Globus pallidus (tissue), 1 donor: ENCODE measurements at places on chromosomes 1 and 21.

- DNase-seq = peak; percentile 10
Observed at GRCh38 chr1:166127003-166127402, 39.8 kb downstream of the FAM78B start.

DNA sequence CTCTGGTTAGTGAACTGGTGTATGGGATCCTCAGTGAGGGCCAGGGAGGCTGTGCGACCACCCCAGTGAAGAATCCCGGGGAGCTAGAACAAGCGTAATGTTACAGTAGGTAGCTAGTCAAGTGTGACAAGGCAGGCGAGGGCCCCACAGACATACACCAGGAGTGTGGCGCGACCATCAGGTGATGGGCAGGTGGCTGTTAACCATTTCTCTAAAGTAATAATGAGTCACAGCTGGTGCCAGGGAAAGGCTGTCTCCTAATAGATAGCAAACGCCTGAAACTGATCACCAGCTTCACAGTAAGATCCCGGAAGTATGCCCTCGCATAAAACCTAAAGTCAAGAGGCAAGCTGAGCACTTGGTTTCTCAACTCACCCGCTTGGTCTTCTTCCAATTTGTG is 40.5 kb upstream of the TARBP1 start:
- no peak for DNase-seq

DNA sequence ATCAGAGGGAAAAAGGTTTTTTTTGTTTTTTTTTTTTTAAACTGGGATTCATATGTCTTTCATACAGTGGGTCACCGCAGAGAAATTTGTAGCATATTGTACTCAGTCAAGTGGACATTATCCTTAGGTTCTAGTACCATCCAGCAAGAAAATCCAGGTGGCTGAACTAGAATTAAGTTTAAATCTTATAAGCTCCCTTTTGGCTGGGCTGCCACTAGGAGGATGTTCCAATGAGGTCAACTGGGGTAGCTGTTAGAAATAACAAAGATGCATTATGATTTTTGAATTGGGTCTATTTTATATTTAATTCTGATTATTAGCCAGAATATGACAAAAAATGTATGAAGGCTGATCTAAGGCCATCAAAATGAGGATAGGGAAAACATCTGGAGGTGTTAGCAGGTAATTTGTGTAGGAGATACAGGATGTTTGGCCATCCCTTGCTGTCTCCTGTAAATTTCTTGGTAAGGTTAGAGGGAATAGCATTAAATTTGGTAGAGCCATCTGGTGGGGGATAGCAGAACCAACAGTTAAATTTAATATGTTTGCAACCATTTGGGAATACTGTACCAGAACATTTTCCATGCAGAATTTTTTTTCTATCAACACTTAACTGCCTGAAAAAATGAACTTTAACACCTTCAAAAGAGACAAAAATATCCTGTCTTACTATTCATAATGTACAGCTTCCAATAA is 568.5 kb upstream of the B3GALT2 start:
- no peak for DNase-seq

- no peak for DNase-seq
Observed at GRCh38 chr1:207867136-207868109, 43.5 kb downstream of the CD34 start.

DNA sequence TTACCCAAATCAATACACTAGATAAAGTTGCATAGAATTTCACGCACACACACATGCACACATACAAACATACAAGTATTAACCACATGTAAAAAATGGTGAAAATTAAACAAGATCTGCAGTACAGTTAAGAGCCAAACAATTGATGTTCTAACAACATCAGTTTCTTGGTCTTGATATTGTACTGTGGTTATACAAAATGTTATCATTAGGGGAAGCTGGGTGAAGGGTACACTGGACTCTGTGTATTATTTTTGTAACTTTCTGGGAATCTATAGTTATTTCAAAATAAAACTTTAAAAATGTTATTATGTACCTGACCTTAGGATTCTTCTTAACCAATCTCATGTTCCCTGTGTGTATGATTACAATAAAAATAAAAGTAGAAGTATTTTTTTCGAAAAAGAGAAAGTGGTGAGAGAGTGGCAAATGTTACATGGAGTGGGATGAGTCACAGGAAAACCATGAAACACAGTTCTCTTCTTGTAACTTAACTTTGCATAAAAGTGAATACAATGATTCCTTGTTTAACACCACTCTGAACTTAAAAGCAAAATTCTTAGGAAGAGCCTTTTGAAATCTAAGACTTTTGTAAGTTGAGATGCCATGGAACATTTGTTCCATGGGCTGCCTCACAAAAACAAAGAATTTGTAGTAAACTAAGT is 101.6 kb upstream of the RUNX1 start:
- no peak for DNase-seq

DNA sequence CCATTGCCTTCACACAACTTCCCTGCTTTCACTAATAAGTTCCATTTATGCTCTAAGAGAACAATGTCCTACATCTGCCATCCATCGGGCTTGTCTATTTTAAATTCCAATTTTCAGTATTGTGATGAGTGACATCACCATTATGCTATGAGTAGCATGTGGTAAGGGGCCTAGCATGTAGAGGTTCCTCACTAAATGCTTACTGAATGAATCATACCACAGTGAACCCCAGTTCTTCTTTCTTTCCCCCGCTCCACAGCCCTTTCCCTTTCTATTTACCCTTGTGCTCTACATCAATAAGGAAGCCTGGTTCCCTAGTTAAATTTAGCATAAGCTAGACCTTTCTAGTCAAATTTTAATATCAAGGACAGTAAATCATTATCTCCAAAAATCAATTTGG is 195.0 kb upstream of the RGS18 start:
- no peak for DNase-seq

DNA sequence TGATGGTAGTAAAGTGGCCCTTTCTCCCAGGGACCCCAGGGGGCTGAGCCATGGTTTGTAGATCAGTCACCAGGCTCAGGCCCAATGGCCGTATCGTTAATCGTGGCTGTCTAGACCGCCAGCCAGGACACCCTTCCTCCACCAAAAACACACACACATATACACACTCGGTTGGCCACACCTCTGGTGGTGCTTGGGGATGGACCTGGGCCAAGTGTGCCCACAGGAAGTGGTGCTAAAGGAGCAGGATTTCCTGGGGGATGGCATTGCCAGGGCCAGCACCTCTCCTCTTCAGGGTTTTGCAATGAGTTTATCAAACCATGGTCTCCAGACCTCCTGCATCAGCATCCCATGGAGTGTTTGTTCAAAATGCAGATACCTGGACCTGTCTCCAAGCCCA is 36.2 kb downstream of the CITED4 start:
- DNase-seq = no peak

GRCh38 chr1:82485591-82486369 is 685.0 kb downstream of the ADGRL2 start:
- DNase-seq = peak; percentile 11

GRCh38 chr1:8627728-8628127 is 189.7 kb downstream of the RERE start:
- no peak for DNase-seq

- DNase-seq = no peak
Observed at GRCh38 chr1:237306726-237307125, 264.7 kb downstream of the RYR2 start.

- DNase-seq = no peak
Observed at GRCh38 chr1:20351911-20352701, 61.4 kb downstream of the VWA5B1 start.

- no peak for DNase-seq
Observed at GRCh38 chr1:22442212-22442894, 9.3 kb upstream of the ZBTB40 start.

DNA sequence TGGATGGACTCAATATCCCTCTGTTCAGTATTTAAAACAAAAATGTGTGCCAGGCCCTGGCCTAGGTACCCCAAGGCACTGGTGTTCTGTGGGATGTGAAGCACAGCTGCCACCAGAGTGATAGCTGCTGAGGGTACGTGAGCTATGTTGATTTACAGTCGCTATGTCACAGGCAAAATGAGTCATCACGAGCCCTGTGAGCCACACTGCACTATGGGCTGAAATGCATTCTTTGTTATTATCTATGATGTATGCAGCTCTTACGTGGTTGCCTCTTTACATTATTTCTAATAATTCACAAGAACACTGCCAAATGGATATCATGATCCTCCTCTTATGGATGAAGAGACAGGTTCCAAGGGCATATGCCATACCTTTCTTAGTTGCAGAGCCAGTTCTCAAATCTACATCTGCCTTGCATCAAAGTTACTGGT is 2.1 kb downstream of the TEX38 start:
- no peak for DNase-seq

DNA sequence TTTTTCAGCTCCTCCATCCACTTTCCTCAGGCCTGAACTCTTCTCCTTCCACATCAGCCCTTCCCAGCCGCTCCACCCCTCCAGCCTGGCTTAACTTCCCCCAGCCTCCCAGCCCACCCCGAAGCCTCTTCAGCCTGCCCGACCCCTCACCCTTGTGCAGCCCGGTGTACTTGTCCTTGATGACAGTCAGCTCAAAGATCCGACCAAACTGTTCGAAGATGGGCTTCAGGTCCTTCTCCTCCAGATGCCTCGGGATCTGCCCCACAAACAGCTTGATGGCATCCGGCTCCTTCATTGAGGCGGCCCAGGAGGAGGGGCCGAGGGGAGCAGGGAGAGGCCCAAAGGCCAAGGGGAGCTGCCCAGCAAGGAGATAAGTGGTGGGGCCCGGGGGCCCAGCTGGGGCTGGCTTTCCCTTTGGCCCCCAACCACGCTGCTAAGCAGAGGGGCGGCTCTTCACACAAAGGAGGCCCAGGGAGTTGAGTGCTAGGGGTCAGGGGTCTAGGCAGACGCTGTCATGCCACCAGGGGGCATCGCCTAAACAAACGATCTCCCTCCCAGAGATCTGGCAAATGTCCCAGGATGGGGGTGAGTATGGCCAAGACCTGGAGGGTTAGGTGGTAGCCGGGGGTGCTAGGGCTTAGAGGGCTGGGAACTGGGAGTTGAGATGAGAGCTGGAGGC is 738 bp downstream of the CELF3 start:
- DNase-seq = no peak

DNA sequence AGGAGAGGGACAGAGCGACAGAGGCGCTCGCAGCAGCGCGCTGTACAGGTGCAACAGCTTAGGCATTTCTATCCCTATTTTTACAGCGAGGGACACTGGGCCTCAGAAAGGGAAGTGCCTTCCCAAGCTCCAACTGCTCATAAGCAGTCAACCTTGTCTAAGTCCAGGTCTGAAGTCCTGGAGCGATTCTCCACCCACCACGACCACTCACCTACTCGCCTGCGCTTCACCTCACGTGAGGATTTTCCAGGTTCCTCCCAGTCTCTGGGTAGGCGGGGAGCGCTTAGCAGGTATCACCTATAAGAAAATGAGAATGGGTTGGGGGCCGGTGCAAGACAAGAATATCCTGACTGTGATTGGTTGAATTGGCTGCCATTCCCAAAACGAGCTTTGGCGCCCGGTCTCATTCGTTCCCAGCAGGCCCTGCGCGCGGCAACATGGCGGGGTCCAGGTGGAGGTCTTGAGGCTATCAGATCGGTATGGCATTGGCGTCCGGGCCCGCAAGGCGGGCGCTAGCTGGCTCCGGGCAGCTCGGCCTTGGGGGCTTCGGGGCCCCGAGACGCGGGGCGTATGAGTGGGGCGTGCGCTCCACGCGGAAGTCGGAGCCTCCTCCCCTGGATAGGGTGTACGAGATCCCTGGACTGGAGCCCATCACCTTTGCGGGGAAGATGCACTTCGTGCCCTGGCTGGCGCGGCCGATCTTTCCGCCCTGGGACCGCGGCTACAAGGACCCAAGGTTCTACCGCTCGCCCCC is at the start of the genes CYB5RL and MRPL37:
Gene CYB5RL, minus strand, starts transcription at position 266 of the 754 bp plus-strand sequence. CDS start 4,414 bp downstream, outside the sequence.
Gene MRPL37, plus strand, starts transcription at position 403 of the 754 bp plus-strand sequence. Its CDS starts 77 bp downstream, at position 480.
- peak; percentile 89 for DNase-seq

DNA sequence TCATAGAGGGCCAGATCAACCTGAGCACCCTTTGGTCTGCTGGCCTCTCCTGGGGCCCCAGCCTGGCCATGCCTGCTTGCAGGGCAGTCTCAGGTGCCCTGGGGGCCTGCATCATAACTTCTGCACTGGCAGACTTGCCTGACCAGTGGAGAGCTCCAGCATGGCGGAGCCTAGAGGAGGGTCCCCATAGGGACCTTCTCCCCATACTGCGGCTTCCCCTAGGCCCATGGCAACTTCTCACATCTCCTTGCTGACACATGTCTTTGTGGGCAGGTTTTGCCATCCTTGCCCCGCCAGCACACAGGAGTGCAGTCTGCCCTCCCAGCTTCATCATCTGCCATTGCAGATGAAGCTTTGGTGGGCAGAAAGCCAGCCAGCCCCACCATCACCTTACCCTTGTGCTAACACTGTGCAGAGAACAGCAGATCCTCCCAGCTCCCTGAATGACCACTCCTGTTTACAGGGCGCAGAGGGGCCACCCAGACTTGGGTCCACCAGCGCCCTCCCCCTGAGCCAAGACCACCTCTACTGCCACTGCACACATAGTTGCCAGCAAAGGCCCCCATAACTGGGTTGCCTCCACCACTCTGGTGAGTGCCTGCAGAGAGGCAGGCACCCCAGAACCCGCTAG is 51.7 kb downstream of the ZP4 start:
- DNase-seq = no peak

DNA sequence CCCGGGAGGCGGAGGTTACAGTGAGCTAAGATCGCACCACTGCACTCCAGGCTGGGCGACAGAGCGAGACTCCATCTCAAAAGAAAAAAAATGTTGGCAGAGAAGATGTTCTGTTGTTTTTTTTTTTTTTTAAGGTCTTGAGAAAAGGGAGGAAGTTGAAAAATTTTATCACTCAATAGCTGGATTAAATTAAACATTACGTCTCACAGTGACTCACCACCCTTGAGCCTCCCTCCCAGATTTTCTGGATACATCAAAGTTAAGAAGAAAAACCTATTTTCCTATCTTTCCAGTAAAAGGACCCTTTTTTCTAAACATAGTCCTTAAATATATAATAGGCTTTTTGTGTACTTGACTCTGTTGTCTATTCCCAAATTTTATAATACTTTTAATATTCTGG is 35.5 kb downstream of the IFNAR1 start:
- no peak for DNase-seq

- DNase-seq = no peak
Observed at GRCh38 chr1:212004895-212005608, 30.3 kb downstream of the INTS7 start.

DNA sequence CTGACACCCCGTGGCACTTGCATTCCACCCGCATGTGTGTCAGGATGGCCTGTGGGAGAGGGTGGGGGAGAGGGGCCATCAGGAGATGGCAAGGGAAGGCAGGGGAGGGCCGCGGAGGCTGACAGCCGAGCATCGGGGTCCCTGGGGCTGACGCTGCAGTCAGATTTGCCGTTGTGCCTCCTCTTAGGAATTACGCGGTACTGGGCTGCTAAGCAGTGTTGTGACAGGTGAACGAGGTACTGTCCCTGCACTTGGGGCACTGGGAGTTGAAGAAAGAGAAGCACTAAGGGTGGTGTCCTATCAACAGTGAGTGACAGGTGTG is 22.5 kb downstream of the WNT4 start:
- DNase-seq = no peak
